ENCODE measurements at places on chromosomes 6 and 20. TPM values are rescaled to one million over a fixed set of nuclear protein-coding genes. Genes with fewer than 3 reads are reported as not detected.

- peaks cover 35% of the 10 kb centered on the region for H3K4me1 ChIP-seq
- no peak for DNase-seq
- H3K4me3 ChIP-seq: no peak overlapping the region
- H3K36me3 ChIP-seq: no peaks in the 10 kb centered on the region
These were observed 89.9 kb upstream of the NEDD9 start for GRCh38 chr6:11322252-11322885.

The SNAP25 gene
- 5.6 TPM for total RNA-seq

The CST2 gene
- not detected for total RNA-seq

- H3K36me3 ChIP-seq: no peaks in the 10 kb centered on the region
- no peak for DNase-seq
- H3K27me3 ChIP-seq: no peaks in the 10 kb centered on the region
- H3K4me1 ChIP-seq: no peaks in the 10 kb centered on the region
These were observed 9.6 kb downstream of the L3MBTL3 start for GRCh38 chr6:130027948-130028347.

The GPX5 gene
- not detected for total RNA-seq

- no peaks in the 10 kb centered on the region for H3K36me3 ChIP-seq
- DNase-seq: no peak
- H3K27me3 ChIP-seq: no peaks in the 10 kb centered on the region
- no peaks in the 10 kb centered on the region for H3K4me1 ChIP-seq
- H3K4me3 ChIP-seq: no peak overlapping the region
These were observed 367.9 kb upstream of the SLC35B3 start for GRCh38 chr6:8803181-8803760.

DNA sequence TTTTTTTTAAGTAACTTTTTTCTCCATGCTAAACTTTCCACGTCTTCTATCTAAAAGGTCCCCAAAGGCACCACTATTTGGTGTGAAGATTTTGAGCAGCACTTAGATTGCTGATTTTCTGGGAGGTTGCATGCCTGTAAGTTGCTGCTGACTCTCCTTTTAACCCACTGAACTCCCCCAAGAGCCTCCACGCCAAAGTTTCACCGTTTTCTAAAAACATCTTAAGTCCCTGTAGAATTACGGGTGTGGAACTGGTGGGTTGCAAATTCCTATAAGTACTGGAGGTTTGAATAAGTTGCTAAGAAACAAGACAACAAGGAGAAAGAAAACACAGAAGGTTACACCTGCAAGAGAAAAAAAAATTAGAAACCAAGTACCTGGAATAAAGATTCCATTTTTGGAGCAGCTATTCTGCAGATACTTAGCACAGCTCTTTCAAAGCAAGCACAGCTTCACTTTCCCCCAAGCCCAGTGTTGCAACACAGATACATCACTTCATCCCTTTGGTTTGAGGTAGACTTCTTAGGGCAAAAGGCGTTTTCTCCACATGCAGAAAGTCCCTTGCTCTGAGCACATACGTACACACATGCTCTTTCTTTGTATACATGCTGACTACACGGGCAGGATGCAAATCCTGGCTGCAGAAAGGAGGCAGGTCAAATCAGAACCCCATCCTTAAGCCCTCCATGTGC is 5.0 kb downstream of the JAG1 start:
- H3K27ac ChIP-seq: peak overlapping the region; percentile 97
- H3K4me3 ChIP-seq: peak overlapping the region; percentile 91
- H3K27me3 ChIP-seq: no peaks in the 10 kb centered on the region
- H3K4me1 ChIP-seq: peaks cover 64% of the 10 kb centered on the region
- H3K36me3 ChIP-seq: peaks cover 14% of the 10 kb centered on the region
- no peak for DNase-seq

The HLA-DQA2 gene
- 2.2 TPM for total RNA-seq

The LATS1 gene
- total RNA-seq: 28.0 TPM

The SEMG1 gene
- total RNA-seq: not detected

The KIAA0408 gene
- 4.7 TPM for total RNA-seq

- no peak for DNase-seq
- no peaks in the 10 kb centered on the region for H3K36me3 ChIP-seq
- no peak overlapping the region for H3K27ac ChIP-seq
- no peak overlapping the region for H3K4me3 ChIP-seq
- peaks cover 6% of the 10 kb centered on the region for H3K4me1 ChIP-seq
These were observed 22.4 kb downstream of the DLL1 start for GRCh38 chr6:170268216-170269129.

- H3K27me3 ChIP-seq: no peaks in the 10 kb centered on the region
- H3K4me3 ChIP-seq: no peak overlapping the region
- peaks cover 10% of the 10 kb centered on the region for H3K4me1 ChIP-seq
- H3K27ac ChIP-seq: no peak overlapping the region
- H3K36me3 ChIP-seq: no peaks in the 10 kb centered on the region
- no peak for DNase-seq
These were observed 102.1 kb upstream of the MYL9 start for GRCh38 chr20:36439040-36439730.

DNA sequence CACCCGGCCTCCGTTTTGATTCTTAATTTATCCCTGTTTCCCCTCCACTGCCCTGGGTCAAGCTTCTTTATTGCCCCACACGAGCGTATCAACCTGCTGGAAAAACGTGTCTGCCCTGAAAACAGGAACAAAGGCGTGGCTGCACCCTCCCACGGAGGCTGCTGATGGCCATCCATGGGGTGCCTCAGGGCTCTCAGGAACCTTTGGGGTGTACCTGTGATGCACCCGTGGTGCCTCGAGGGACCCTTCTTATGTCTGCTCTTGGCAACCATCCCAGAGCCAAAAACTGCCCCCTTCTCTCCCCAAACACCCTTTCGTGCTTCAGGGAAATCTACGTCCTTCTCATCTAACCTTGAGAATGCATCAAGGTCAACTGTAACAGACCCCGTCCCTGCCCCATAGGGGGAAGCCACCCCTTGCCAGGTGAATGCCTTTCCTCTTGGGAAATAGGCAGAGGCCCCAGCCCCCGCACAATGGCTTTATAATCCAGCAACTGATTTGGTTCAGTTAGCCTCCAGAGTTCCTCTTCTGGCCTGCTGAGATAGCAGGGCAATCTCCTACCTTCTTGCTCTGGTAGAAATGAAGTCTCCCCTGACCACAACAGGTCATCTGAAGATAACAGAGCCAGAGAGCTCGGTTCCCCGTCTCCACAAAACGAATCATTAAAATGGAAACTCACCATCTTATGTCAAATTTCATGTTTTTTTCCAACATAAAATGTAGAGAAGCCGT is 29.4 kb downstream of the PSMG4 start:
- no peaks in the 10 kb centered on the region for H3K36me3 ChIP-seq
- H3K4me3 ChIP-seq: no peak overlapping the region
- DNase-seq: no peak
- peaks cover 6% of the 10 kb centered on the region for H3K4me1 ChIP-seq
- no peaks in the 10 kb centered on the region for H3K27me3 ChIP-seq
- no peak overlapping the region for H3K27ac ChIP-seq

The DEFB124 gene
- total RNA-seq: not detected

The HNF4A gene
- total RNA-seq: not detected
